ENCODE measurements at places on chromosomes 2 and 18.

GRCh38 chr2:9100080-9100876, 96.8 kb upstream of the MBOAT2 start:
- DNase-seq: no peak

- DNase-seq: no peak
Measured at GRCh38 chr2:162729469-162729868, 109.1 kb downstream of the KCNH7 start.

DNA sequence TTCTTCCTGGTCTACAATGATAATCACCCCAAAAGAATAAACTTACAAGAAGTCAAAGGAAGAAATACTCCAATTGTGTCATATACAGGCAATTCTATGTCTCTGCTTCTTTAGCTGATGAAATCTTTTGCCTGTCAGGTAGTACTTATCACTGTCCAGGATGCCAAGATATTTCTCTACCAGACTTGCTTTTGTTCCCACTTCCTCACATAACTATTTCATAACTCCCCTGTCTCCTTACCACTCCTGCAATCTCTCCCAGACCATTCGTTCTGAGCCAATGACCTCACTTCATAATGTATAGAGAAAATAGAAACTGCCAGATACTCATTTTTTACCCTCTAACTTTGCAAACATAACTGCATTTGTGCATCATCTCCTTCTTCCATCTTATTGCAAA, 39.1 kb downstream of the HNMT start:
- DNase-seq: no peak

GRCh38 chr18:34976123-34976522, 65.1 kb upstream of the MAPRE2 start:
- DNase-seq: peak; percentile 24

- peak; percentile 75 for DNase-seq
Measured at GRCh38 chr2:19358242-19359020, at the start of gene OSR1. Gene OSR1 (minus strand): TSS chr2:19358623. CDS start chr2:19353805, 4,818 bp downstream.

GRCh38 chr18:77056344-77057005, 76.1 kb downstream of the MBP start:
- DNase-seq: peak; percentile 66

- DNase-seq: no peak
Measured at GRCh38 chr2:202944816-202945215, 32.7 kb downstream of the CARF start.

DNA sequence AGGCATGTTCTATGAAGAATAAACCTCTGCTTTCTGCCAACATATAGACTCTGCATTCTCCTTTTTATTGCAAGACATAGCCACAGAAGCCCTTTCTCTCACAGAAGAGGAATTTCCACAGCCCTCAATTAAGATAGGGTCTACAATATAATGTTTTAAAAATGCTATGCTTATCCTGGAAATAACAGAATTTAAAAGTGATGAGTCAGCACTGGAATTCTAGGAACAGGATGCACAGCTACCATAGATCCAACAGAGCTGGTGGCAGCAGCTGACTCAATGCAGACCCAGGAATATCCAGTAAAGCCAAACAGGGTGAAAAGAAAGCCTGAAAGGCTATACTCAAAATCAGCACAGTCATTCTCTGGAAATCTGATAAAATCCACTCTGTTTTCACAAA, 866.9 kb downstream of the TRIB2 start:
- DNase-seq: no peak

- peak; percentile 38 for DNase-seq
Measured at GRCh38 chr2:95296880-95297487, at the start of gene KCNIP3. Gene KCNIP3 (plus strand): TSS chr2:95297347. CDS start chr2:95297439, 92 bp downstream.

- peak; percentile 63 for DNase-seq
Measured at GRCh38 chr18:12287684-12288402, 20.2 kb upstream of the TUBB6 start.

- DNase-seq: no peak
Measured at GRCh38 chr2:222040333-222040732, 258.5 kb downstream of the PAX3 start.

- no peak for DNase-seq
Measured at GRCh38 chr2:53913721-53914120, 54.0 kb upstream of the GPR75 start.

DNA sequence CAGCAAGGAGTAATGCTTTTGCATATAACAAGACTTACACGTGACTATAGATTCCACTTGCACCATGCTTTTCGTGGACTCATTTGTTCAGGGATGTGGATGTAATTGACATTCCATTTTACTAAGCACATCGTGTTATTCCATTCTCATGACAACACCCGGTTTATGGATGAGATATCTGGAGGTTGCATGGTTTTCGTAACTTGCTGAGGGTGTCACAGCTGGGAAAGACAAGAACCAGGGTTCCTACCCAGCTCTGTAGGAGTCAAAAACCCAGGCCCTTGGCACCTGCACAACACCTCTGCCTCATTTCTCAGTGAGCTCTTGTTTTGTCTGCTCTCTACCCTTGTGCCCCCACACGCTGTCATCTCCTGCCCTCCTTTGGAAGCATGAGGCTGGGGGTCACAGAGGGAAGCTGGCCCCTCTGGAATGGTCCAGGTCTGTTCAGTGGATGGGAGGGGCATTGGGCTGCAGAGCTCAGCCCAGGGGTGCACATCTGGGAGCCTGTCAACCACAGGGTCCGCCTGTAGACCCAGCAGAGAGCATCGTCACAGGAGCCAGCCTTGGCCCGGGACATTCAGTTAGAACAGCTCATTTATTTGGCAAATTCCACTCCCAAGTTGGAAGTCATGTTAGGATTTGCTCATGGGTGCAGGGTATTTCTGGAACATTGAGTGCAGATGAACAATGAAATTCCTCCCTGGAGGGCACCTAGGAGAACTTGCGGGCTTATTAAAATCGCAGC, 120.1 kb upstream of the TWIST2 start:
- no peak for DNase-seq

DNA sequence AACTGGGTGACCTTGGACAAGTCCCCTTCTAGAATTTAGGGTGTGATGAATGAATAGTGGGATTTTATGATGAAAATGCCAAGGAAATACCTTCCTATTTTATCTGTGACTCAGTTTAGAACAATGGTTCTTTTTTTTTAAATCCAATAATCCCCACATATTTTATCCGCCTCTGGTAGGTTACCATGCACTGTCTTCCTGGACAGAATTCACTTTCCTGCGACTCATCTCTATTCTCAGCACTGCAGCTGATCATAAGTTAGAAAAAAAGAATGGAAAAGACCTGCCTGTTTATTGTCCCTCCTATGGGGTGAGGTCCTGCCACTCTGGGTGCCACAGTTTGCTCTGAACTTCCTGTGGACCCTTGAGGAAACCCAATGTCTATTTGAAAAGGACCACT, 73.1 kb downstream of the IRS1 start:
- DNase-seq: no peak

DNA sequence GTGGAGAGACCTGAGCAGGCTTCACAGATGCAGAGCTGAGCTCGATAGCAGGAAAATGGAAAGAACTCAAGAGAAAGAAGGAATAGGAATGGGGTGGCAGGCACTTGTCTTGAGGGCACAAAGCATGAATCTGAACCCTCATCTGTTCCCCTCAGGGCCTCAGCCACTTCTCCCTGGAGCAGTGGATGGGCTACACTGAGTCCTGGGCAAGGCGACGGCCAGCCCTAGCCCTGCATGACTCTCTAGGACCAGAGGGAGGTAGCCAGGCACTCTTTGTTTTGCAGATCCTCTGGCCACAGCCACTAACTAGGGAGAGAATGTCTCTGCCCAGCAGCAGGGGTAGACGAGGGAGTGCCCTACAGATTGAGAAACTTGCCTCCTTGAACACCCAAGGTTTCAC, 3.4 kb upstream of the TEX51 start:
- peak; percentile 6 for DNase-seq

DNA sequence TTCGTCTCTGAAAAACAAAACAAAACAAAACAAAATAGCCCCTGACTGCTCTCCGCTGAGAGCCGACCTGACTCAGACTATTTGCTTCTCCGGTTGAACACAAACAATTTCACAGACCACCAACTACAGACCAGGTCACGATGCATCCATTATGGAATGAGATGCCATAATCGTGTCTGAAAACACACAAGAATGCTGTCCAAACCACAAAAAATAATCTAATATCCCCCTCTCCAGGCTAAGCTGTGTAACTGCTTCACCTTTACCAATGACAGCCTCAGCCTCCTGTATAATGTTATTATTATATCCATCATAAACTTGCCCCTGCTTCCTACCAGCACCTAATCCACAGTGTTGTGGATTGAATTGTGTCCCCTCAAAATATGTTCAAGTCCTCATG, 114.7 kb downstream of the DNAH6 start:
- DNase-seq: no peak

- DNase-seq: peak; percentile 60
Measured at GRCh38 chr2:127049927-127050802, 56.8 kb downstream of the BIN1 start.

GRCh38 chr2:144666032-144666431, 146.1 kb upstream of the ZEB2 start:
- DNase-seq: no peak

DNA sequence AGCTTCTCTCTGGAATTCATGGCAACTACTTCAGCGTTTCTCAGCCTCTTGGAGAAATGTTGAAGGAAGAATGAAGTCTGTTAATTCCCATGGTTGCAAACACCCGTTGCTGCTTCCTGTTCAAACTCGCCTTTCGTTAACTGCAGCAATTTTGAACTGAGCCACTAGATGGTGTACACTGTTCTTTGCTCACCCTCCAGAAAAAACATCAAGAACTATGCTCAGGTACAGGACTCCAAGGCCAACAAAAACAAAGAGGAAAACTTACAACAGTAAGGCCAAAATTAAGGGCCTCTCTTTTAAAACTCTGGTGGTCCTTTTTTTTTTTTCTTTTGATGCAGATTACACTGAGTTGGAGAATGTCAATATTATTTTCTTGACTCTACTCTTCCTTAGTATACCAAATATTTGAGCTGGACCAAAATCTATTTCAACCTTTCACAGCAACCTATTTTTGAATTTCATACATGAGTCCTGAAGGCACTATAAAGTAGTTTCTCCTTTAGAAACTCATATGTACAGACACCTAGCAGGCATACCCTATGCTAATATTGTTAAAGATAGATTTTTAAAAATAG, 58.2 kb downstream of the KLHL14 start:
- DNase-seq: peak; percentile 58
